H4 (cell line): ENCODE measurements at places on chromosomes 7 and 10.

DNA sequence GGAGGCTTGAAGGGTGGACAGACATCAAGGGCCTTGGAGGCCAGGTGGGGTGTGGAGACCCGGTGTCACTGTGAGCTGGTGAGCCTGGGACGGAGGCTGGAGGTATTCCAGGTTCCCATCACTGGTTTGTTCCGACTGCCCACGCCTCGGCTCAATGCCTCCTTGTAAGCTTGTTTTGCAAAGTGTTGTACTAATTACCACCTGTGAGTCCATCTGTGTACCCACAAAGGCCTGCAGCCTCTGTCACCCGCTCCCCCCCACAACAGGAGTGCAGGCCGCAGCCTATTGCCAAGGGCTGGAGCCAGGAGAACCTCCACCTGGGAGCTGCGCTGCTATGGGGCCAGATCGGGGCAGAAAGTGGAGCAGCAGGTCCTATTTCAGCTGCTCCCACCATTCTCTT lies 521.8 kb upstream of the DPP6 start:
- DNase-seq = no peak

- DNase-seq = no peak
These were observed 35.8 kb downstream of the JAKMIP3 start for GRCh38 chr10:132101529-132101928.

GRCh38 chr7:64992971-64993370 lies 2.1 kb upstream of the ZNF117 start:
- DNase-seq = no peak

- DNase-seq = peak; percentile 62
These were observed 47.7 kb upstream of the TRIM8 start for GRCh38 chr10:102596506-102596971.

GRCh38 chr7:71574153-71574860 lies 442.4 kb downstream of the GALNT17 start:
- no peak for DNase-seq

GRCh38 chr7:111558991-111559390 lies 3.3 kb downstream of the IMMP2L start:
- no peak for DNase-seq
